RKO (cell line): ENCODE measurements at places on chromosomes 4 and X.

DNA sequence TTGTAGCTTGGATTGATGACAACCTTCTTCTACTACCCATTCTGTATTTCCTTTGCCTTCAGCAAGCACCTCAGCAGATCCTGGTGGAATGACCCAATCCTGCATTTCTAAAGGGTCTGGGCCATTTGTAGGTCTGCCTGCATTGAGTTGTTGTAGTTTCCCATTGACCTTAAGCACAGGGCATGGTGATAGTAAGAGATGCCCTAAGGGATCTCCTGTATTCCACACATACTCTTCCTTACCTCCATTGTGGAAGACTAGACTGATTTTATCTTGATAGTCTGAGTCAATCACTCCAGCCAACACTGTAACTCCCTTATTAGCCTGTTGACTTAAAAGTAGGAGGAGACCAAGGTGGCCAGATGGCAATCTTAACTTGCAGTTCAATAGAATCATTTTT, 184.5 kb downstream of the GRIA2 start:
- DNase-seq = no peak

DNA sequence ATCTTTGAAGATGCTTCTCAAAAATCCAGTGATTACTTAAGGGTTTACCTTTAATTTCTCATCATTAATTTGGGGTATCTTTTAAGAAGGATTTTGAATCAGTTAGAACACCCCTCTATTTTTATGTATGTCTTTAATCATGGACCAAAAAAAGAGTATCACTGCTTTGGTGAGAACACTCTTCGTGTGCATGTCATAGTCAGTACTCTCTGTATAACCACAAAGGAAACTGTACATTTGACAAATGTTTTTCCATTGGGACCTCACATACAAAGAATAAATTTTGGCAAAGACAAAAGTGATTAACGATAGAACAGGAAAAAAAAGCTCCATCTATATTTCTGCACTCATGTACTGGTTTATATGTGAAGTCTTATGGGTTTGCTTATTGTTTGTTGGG, 31.3 kb downstream of the FAM241A start:
- DNase-seq = no peak

- no peak for DNase-seq
Measured at GRCh38 chr4:84110040-84110439, 389.1 kb downstream of the NKX6-1 start.

DNA sequence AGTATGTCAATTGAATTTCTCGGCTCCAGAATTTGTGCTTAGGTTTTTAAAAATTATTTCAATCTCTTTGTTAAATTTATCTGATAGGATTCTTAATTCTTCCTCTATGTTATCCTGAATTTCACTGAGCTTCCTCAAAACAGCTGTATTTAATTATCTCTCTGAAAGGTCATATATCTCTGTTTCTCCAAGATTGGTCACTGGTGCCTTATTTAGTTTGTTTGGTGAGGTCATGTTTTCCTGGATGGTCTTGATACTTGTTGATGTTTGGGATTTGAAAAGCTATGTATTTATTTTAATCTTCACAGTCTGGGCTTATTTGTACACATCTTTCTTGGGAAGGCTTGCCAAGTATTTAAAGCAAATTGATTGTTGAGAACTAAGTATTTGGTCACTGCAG, 24.7 kb upstream of the HERC3 start:
- DNase-seq = no peak

DNA sequence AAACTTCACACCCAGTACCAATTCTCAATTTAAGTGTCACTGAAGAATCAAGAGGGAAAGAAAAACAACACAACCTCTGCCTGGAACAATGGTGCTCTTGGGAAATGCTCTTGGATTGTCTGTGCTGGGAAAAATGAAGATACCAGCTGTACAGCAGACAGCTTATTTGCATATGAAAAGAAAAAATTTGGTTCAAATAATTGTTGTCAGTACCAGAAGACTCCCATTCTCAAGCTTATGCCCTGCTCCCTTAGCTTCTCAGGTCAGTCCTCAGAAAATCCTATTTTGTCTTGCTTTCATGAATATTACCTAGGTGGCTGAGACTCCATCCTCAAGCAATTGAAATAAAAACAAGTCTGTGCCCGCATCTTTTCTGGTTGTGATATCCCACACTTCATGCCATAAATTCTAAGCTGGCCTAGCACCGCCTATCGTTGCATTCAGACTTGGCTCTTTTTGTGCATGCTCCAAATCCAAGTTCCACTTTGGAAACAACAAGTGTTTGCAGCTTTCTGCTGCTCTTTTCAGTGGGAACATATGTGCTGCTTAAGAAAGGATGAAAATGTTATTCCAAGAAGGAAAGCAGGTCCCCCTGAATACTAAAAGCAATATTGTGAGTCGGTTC, 431.6 kb downstream of the INPP4B start:
- no peak for DNase-seq

- DNase-seq = no peak
Measured at GRCh38 chrX:31236231-31236630, 164.4 kb upstream of the FTHL17 start.

GRCh38 chr4:57789666-57790065, 679.5 kb upstream of the IGFBP7 start:
- no peak for DNase-seq

DNA sequence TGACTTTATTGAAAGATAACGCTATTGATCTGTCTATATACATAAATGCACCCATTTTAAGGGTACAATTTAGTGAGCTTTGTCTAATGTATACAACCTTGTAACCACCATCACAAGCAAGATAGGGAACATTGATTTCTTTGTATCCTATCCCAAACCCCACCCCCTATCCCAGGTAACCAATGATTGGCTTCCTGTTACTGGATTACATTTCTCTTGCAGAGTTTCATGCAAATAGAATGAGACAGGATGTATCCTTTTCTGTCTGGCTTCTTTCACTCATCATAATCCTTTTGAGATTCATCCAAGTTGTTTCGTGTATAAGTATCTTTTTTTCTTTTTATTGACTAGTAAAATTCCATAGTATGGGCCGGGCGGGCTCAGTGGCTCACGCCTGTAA, 1.6 kb upstream of the GRIPAP1 start:
- DNase-seq = no peak

- DNase-seq = no peak
Measured at GRCh38 chr4:80311130-80311529, 24.4 kb upstream of the CFAP299 start.
